ENCODE measurements at places on chromosomes 3 and 15. TPM values are rescaled to one million over a fixed set of nuclear protein-coding genes. Genes with fewer than 3 reads are reported as not detected.

DNA sequence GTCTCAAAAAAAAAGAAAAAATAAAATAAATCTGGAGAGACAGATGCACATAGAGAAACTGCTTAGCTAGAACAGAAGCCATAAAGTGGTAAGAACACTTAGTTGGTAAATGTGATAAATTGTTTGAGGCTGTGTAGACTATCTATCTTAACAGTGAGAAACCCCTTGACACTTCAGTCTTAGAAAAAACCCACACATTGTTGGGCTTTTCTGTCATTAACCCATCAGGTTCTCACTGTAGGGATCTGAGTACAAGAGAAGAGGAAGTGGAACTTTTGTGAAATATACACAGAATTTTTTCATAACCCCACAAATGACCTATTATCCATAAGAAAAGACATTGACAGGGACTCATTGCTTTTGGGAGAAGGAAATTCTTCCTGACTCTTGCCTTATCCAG, 24.4 kb downstream of the TP63 start:
- no peaks in the 10 kb centered on the region for H3K4me1 ChIP-seq
- no peak for DNase-seq
- no peaks in the 10 kb centered on the region for H3K27me3 ChIP-seq

DNA sequence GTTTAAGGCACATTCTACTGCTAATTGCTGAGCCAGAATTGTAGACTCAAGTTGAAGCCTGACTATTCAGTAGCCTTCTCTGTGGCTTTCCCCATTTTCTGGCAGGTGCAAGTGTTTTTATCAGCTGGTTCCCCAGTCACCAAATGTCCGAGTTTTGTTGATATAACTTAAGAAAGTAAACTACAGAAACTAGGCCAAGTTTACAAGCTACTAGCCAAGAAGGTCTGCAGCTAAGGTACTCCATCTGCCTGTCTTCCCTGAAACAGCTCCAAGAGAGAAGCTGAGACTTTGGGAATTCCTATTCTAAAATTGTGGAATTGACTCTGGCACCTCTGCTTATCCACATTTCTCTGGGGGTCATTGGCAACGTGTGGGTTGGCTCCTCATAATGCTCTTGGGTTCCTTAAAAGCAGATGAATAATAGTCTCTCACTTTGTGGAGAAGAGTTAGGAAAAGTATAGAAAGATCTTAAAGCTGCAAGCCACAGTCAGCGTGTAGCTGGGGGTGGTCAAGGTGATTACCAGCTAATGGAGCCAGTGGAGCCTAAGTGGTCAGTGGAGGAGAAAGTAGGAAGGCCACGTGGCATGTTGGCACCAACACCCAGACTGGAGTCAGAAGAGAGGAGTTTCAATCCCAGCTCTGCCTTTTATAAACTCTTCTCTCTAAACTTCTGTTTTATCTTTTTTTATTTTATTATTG, 128.8 kb downstream of the PEX5L start:
- H3K4me3 ChIP-seq, result no peak overlapping the region
- H3K27ac ChIP-seq, result no peak overlapping the region
- peaks cover 14% of the 10 kb centered on the region for H3K4me1 ChIP-seq
- DNase-seq, result no peak
- H3K36me3 ChIP-seq, result no peaks in the 10 kb centered on the region
- no peaks in the 10 kb centered on the region for H3K27me3 ChIP-seq

The SMAD6 gene
- total RNA-seq, result 3.4 TPM

DNA sequence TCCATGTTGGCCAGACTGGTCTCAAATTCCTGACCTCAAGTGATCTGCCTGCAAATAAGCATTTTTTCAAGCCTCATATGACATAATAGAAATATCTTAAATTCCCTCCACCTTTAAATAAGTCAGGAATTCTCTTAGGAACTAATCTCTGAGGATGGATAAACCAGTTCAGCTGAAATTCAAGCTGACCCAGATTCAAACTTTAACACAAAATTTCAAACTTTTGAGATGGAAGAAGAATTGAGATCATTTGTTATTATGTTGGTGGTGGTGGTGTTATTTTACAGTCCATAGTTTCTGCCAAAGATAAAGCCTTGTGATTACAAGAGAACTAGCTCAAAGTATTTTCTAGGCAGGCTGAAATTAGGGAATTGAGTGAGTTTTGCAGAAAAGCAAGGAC, 85.5 kb downstream of the SSR3 start:
- DNase-seq, result no peak
- no peaks in the 10 kb centered on the region for H3K36me3 ChIP-seq
- no peaks in the 10 kb centered on the region for H3K4me1 ChIP-seq
- H3K4me3 ChIP-seq, result no peak overlapping the region
- no peaks in the 10 kb centered on the region for H3K27me3 ChIP-seq

The CYP8B1 gene
- not detected for total RNA-seq

DNA sequence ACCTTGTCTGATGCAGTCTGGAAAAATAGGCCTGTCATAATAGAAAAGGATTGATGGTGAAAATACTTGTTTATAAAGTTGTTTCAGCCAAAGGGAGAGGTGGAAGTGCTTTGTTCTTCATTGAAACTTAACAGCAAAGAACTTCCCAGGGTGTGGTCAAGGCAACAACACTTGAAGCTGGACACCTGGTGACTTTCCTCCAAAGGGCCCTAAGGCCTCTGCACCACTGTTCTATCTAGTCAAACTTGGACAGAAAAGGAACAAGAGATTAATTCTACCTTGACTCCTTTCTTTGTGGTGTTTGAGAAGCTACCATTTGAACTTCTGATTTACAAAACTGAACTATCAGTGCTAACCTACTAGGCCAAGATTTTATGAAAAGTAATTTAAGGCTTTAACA, 102.0 kb downstream of the CMSS1 start:
- H3K4me3 ChIP-seq, result no peak overlapping the region
- DNase-seq, result no peak
- no peak overlapping the region for H3K27ac ChIP-seq
- peaks cover 17% of the 10 kb centered on the region for H3K4me1 ChIP-seq
- H3K36me3 ChIP-seq, result no peaks in the 10 kb centered on the region

DNA sequence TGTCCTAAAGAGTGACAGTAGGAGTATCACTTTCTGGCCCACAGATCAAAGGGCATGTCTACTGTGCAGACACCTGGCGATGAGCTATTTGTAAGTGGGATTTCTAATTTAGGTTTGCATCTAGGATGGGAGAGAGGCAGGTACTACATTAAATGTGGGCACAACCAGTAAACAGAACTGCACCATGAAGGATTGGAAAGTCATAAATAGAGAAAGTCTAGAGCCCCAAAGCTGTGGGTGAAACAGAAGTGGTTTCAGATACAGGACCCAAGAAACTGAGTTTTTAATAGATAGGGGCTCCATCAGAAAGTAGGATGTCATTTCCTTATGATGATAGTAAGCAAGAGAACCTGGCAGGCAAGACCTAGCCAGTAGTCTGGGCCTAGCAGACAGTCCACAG, 35.2 kb upstream of the SPPL2A start:
- no peak overlapping the region for H3K27ac ChIP-seq
- H3K4me3 ChIP-seq, result no peak overlapping the region
- no peaks in the 10 kb centered on the region for H3K36me3 ChIP-seq
- no peaks in the 10 kb centered on the region for H3K27me3 ChIP-seq

DNA sequence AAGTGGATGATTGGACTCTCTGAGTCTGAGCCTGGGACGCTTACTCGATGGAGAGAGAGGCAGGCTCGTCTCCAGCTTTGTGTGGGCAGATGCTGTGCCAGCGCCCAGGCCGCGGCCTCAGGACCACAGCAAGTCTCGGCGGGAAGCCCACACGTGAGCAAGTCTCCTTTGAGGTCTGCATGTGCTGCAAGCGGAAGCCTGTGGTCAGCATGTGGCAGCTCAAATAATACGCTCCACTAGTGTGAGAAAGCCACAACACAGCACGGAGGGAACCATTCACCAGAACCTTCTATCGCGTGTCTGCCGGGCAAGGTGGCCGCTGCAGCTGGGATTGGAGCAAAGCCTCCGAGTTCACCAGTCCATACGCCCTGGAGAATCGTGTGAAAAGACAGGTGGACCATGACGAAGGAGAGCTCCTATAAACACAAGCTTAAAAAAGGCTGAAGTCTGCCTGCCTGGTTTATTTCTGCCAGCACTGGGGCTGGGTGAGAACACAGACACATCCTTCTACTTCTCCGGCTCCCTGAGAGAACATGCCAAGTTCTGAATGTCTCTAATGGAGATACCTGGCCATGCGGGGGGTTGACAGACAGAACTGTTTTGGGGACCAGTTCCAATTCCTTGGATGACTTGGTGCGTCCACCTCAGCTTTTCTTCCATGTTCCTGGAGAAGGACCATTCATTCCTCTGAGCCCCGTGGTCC, 82.0 kb upstream of the LRIG1 start:
- no peak overlapping the region for H3K27ac ChIP-seq
- peaks cover 3% of the 10 kb centered on the region for H3K4me1 ChIP-seq
- H3K4me3 ChIP-seq, result no peak overlapping the region
- no peaks in the 10 kb centered on the region for H3K27me3 ChIP-seq
- no peaks in the 10 kb centered on the region for H3K36me3 ChIP-seq

The FBXO22 gene
- 58.4 TPM for total RNA-seq

DNA sequence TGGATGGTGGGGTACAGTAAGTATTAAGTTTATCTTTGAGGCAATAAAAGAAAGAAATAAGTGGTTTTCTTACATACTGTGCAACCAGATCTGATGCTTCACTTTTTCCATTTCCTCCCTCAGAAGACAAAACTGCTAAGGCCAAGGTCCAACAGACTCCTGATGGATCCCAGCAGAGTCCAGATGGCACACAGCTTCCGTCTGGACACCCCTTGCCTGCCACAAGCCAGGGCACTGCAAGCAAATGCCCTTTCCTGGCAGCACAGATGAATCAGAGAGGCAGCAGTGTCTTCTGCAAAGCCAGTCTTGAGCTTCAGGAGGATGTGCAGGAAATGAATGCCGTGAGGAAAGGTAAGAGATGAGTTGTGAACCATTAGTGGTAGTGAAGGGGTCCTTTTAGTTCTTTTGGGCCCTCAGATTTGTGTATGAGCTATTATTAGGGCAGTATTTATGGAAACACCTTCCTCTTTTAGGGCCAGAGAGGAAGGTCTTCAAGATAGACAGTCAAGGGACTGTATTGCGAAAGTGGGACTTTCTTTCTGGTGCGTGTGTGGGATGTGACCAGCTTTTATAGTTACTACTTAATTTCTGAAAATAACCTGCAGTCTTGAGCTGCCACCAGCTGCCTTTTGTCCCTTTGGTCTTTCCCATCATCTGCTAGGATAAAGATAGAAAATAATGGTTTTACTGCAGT, 4.6 kb downstream of the ALAS1 start:
- H3K27ac ChIP-seq, result no peak overlapping the region
- H3K27me3 ChIP-seq, result no peaks in the 10 kb centered on the region
- DNase-seq, result no peak
- H3K36me3 ChIP-seq, result peaks cover 21% of the 10 kb centered on the region

- H3K27me3 ChIP-seq, result no peaks in the 10 kb centered on the region
- no peaks in the 10 kb centered on the region for H3K4me1 ChIP-seq
- no peak overlapping the region for H3K4me3 ChIP-seq
These were observed 69.0 kb upstream of the THBS1 start for GRCh38 chr15:39511916-39512260.

GRCh38 chr3:10721101-10721500, 94.9 kb upstream of the SLC6A11 start:
- DNase-seq, result no peak
- H3K4me1 ChIP-seq, result no peaks in the 10 kb centered on the region
- no peak overlapping the region for H3K27ac ChIP-seq
- no peaks in the 10 kb centered on the region for H3K27me3 ChIP-seq
- no peaks in the 10 kb centered on the region for H3K36me3 ChIP-seq
- no peak overlapping the region for H3K4me3 ChIP-seq

DNA sequence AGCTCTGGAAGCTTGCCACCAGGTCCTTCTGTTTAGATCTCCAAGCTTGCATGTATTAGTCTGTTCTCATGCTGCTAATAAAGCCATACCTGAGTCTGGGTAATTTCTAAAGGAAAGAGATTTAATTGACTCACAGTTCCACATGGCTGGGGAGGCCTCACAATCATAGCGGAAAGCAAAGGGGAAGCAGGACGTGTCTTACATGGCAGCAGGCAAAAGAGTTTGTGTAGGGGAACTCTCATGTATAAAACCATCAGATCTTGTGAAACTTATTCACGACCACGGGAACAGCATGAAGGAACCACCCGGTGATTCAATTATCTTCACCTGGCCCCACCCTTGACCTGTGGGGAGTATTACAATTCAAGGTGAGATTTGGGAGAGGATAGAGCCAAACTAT, 147.0 kb upstream of the PROK2 start:
- no peaks in the 10 kb centered on the region for H3K36me3 ChIP-seq
- H3K27me3 ChIP-seq, result no peaks in the 10 kb centered on the region
- no peak overlapping the region for H3K27ac ChIP-seq
- no peak for DNase-seq

The GOLGA8G gene
- total RNA-seq, result not detected

- no peak overlapping the region for H3K27ac ChIP-seq
- no peaks in the 10 kb centered on the region for H3K36me3 ChIP-seq
- H3K4me3 ChIP-seq, result no peak overlapping the region
- DNase-seq, result no peak
These were observed 33.5 kb upstream of the SPATA12 start for GRCh38 chr3:57026944-57027343.

- no peaks in the 10 kb centered on the region for H3K4me1 ChIP-seq
- H3K36me3 ChIP-seq, result no peaks in the 10 kb centered on the region
- no peak overlapping the region for H3K27ac ChIP-seq
- peak overlapping the region; percentile 43 for H3K4me3 ChIP-seq
- DNase-seq, result peak; percentile 77
These were observed 65.1 kb downstream of the HMCES start for GRCh38 chr3:129343643-129344360.
